H7 (cell line): ENCODE measurements at places on chromosomes 7 and 10. TPM values are rescaled to one million over a fixed set of nuclear protein-coding genes. Genes with fewer than 3 reads are reported as not detected.

DNA sequence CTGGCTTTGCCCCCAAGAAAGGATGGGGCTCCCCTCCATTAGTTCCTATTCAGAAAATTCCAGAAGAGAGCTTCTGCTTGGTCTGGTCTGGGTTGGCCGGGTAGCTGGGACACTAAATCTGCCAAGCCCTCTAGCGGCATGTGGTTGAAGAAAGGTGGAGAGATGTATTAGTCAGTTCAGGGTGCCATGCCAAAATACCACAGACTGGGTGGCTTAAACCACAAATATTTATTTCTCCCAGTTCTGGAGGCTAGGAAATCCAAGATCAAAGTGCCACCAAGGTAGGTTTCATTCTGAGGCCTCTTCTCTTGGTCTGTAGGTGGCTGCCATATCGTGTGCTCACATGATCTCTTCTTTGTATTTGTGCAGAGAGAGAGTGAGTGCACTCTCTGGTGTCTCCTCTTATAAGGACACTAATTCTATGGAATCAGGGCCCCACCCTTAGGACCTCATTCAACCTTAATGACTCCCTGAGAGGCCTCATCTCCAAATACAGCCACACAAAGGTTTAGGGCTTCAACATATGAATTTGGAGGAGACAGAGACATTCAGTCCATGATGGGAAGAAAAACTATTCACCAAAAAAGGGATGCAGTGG is 38.7 kb upstream of the MTPAP start:
- DNase-seq: no peak

GRCh38 chr10:113169853-113170460 is 219.9 kb downstream of the TCF7L2 start:
- no peak for DNase-seq

- DNase-seq: no peak
These were observed 3.4 kb downstream of the TRRAP start for GRCh38 chr7:98881561-98882315.

- peak; percentile 35 for DNase-seq
These were observed 33.0 kb downstream of the TMEM106B start for GRCh38 chr7:12244129-12244528.

- DNase-seq: no peak
These were observed 48.5 kb downstream of the GNAT3 start for GRCh38 chr7:80463272-80463920.

DNA sequence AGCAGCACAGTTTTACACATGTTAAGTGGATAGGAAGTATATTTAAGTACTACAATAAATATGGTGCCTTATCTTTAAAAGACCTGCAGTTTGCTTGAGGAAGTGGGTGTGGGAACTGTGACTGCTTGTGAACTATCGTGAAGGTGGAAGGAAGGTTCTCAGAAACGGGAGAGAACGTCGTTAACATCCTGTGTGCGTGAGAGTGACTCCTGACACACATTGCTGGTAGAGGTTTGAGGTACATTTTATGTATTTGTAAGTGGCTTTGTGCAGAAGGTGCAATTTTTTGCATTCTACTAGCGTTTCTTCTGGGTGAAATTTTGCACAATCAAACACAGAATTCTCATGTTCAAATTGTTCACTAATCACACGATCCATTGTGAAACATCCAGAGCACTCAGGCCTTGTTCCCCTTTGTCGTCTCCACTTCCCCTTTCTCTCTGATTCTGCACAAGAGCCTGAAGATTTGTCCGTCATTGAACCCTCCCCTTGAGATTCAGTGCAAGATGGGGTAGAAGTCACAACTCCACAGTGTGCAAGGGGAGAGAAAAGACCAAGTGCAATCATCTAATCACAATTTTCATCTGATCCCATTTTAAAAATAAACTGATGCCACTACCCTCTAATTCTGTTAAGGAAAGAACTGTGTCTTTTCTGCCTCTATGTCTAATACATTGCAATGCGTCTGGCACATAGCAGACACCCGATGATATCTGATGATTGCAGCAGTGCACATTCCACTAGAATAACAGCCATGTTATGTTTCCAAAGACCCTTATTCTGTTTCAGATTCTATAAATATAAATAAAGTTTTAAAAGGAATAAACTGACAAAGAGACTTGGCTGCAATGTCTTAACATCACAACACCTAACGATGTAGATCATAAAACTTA is 279.9 kb downstream of the NEBL start:
- DNase-seq: no peak

GRCh38 chr7:155358948-155359712 is 61.5 kb downstream of the INSIG1 start:
- DNase-seq: no peak

DNA sequence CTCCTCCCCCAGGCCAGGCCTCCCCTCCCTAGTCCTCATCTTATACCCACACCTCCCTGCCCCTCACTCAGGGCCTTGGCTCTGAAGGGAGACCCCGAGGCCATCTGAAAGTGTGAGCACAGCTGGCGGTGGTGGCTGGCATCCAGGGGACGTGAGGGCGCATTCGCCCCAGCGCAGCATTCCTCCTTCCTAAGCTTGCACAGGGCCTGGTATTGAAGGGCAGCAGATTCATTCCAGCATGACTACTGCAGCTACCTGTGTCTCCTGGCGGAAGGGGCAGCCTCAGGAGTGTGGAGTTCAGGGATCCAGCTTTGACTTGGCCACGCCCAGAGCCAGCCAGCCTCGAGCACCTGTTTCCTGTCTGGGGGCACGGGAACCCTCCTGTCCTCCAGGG is 72.6 kb downstream of the PARP12 start:
- DNase-seq: no peak

DNA sequence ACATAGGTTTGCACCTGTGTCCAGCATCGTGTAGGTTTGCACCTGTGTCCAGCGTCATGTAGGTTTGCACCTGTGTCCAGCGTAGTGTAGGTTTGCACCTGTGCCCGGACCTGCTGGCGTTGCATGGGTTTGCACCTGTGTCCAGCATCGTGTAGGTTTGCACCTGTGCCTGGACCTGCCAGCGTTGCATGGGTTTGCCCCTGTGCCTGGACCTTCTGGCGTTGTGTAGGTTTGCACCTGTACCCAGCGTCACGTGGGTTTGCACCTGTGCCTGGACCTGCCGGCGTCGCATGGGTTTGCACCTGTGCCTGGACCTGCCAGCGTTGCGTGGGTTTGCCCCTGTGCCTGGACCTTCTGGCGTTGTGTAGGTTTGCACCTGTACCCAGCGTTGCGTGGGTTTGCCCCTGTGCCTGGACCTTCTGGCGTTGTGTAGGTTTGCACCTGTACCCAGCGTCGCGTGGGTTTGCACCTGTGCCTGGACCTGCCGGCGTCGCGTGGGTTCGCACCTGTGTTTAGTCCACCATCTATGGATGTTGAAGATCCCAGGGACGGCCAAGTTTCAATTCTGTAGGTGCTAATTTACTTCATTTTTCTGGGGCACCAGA is 158.0 kb downstream of the WDR37 start:
- DNase-seq: no peak

- DNase-seq: peak; percentile 84
These were observed 298.5 kb downstream of the KLF6 start for GRCh38 chr10:3486346-3487065.

DNA sequence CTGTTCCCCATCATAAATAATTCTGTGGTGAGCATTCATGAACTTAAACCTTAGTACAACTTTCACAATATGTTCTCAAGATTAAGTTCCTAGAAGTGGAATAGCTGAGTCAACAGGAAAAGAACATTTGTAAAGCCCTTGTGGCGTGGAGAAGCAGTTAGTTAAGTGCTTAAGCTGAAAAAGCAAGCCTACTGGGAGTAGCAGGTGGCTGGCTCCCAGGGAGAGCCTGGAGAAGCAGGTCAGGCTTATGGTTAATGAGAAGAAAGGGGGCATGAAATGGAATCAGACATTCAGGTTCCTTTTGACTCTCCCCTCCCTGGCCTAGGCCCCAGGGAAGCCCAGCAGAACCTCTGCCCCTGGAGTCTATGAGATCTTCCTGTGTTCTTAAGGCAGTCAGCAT is 35.3 kb downstream of the VSTM4 start:
- no peak for DNase-seq

DNA sequence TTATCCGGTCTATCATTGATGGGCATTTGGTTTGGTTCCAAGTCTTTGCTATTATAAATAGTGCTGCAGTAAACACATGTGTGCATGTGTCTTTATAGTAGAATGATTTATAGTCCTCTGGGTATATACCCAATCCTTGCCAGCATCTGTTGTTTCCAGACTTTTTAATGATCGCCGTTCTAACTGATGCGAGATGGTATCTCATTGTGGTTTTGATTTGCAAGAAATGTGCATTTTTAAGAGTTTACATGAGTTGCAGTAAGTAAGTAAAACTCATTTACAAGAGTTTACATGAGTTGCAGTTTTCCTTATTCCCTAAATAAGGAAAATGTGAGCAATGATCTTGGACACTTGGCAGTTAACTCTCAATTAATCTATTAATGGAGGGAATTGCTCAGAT is 312.1 kb downstream of the LHFPL3 start:
- no peak for DNase-seq

LIPN gene
- total RNA-seq: not detected in 2 replicates

JCAD gene
- total RNA-seq: 2.5 and 3.9 TPM in 2 replicates

INHBA gene
- total RNA-seq: 0.04 and 0.07 TPM in 2 replicates

EBLN1 gene
- not detected in 2 replicates for total RNA-seq

SLC26A4 gene
- 0.04 TPM in 1 of 2 replicates, not detected in the other for total RNA-seq

MDH2 gene
- 206 and 246 TPM in 2 replicates for total RNA-seq

DPP6 gene
- total RNA-seq: 1.1 and 1.6 TPM in 2 replicates

GRID2IP gene
- total RNA-seq: 0.28 and 0.33 TPM in 2 replicates

CHAT gene
- total RNA-seq: not detected in 2 replicates

FBXO24 gene
- total RNA-seq: 0.94 and 1.7 TPM in 2 replicates
